ENCODE measurements at places on chromosomes 1 and 21.

DNA sequence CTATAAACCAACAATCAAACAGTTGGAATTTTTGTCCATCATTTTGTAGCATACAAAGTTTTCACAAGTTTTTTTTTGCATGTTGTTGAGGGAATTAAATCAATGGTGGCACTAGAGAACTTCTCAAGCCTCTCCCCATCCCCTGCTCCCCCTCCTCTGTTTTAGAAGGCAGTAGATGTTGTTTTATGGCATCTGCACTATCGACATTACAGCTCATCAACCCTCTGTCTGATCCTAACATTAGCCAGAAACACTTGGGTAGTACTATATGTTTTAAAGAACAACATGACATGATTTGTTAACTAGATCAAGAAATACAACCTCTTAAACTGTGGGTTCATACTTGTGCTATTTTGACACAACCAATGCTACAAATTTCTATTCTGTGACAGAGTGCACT, 306.5 kb upstream of the NR5A2 start:
- DNase-seq: no peak

DNA sequence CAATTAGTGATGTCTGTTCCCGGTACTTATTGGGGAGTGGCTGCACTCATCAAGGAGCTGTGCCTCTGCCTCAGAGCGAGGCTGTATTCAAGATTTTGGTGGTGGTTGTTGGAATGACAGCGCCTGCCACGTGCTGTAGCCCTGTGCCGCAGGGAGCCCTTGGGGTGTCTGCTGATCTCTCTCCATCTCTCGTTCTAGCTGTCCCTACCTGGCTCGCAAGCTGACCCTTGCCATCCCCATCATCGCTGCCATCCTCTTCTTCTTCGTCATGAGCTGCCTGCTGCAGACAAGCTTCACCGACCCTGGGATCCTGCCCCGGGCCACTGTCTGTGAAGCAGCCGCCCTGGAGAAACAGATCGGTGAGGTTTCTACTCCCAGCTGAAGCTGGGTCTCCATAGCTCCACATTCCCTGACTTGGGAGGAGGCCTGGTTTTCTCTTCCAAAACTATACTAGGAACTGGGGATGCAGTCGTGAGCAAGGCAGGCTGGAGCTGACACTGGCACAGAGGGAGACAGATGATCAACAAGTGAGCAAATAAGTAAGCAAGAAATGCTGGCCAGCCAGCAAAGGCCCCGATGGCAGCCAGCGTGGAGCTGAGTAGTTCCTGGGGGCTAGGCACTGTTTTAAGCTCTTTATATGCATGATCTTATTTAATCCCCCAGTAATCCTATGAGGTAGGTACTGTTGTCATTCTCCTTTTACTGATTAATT, 5.9 kb downstream of the ZDHHC18 start:
- no peak for DNase-seq

GRCh38 chr21:38438462-38438893, 59.8 kb downstream of the ERG start:
- no peak for DNase-seq

DNA sequence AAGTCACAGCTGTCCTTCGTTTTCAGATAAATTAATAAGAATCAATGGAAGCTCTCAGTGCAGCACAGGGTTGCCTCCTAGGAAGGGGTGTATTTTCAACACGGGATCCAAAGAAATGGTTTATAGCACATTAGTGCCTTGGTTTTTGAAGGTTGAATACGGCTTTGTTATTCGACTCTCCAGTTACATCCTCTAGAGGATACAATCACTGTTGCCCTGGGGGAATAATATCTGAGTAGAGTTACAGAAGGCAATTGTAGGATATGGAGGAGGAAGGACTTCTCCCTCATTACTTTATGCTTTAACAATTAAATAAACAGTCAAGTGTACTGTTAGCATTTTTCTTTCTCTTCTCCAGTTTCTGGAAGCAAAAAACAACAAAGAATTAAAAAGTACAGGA, 14.3 kb upstream of the ZNF326 start:
- no peak for DNase-seq

GRCh38 chr1:95954585-95954984, 720.6 kb downstream of the RWDD3 start:
- no peak for DNase-seq

DNA sequence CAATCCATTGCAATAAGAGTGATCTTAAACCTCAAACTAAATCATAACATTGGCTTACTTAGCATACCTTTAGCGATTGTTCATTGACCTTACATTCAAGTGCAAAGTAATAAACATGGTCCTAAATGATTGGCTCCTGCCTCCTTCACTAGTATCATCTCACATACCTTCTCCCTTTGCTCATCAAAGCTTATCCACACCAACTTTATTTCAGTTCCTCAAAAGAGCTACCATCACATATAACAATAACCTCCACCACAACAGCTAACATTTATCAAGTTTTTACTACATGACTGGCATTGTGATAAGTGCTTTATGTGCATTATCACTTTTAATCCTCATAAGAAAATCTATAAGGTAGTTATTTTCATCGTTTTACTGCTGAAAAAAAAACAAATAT, 198.8 kb downstream of the COL24A1 start:
- no peak for DNase-seq

DNA sequence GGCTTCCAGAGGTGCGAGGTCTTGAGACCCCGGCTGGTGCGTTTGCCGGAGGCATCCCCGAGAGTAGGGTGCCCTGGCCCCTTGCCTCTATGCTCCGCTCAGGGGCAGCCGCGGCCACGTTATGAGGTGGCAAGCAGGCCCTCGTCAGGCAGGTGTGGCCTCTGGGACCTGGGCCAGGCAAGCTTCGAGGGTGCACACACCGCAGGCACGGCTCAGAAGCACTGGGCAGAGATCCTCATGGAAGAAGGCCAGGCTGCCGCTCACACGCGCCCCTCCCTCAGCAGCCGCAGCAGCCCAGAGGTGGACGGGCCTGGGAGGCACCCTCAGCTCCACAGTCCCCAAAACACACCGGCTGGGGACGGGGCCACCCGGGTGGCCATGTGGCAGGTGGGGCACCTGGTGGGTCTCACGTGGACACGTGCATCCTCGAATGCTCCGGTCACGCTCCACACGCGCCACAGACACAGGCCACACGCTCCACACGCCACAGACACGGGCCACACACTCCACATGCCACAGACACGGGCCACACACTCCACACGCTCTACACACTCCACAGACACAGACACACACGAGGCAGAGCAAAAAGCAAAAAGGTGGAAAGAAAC, 6.5 kb downstream of the SDF4 start:
- DNase-seq: no peak

GRCh38 chr1:221865808-221866207, 123.9 kb upstream of the DUSP10 start:
- no peak for DNase-seq

- DNase-seq: no peak
These were observed 461.4 kb downstream of the SIPA1L2 start for GRCh38 chr1:232168508-232168907.

GRCh38 chr1:46812065-46812963, 13.5 kb downstream of the CYP4B1 start:
- no peak for DNase-seq

- no peak for DNase-seq
These were observed 7.5 kb downstream of the LRRC8C start for GRCh38 chr1:89640440-89640839.

DNA sequence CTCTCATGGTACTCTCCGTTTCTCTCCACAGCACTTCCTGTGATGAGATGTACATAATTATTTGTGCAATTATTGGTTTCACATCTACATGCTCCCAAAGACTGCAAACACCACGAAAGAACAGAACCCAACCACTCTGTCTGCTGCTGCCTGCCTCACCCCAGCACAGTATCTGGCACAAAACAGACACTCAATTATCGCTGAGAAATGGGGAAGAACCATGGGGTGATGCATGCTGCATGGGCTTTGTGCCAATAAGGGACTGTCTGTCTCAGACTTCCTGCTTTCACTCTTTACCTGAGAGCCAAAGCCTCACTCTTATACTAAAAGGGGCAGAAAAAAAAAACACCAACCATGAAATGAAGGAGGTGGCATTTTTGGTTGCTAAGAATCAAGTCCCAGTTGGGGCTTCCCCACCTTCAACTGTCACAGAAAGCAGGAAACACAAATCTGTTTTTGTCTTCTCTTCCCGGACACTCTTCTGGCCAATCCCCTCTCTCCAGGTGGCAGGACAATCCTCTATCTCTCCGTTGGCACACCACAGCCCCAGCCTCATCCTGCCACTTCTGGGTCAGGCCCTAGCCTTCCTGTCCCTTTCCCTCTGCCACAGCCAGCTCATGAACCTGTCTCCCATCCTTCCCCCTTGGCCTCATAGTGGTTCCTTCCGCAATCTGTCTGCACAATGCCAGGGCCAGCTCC, 82.0 kb downstream of the TGFBR3 start:
- no peak for DNase-seq

DNA sequence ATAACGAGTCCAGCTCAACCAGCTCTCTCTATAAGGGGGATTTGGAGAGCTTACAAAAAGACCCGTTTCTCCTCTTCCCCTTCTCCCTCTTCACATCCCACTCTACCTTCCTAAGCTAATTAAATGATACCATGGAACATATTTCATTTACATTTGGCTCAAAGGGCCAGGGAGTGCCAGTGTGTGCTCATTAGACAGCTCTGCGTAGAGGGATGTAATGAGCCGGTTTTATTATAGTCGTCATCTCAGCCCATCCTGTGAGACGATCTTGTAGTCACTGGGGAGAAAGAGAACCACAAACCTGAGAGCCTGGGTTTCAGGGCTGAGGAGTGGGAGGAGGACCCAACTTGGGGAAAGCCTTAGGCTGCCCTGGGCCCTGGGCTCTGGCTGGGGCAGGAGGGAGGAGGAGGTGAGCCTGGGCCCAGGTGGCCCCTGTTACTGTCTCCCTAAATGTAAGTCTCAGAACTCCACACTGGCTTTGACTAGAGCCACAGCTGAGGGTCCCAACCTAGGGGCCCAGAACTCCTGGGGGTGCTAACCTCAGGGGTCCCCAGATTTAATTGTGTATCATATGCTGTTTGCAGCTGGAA, 354.6 kb downstream of the MATN1 start:
- DNase-seq: no peak

- no peak for DNase-seq
These were observed 186.8 kb upstream of the C1orf174 start for GRCh38 chr1:4086921-4087320.

DNA sequence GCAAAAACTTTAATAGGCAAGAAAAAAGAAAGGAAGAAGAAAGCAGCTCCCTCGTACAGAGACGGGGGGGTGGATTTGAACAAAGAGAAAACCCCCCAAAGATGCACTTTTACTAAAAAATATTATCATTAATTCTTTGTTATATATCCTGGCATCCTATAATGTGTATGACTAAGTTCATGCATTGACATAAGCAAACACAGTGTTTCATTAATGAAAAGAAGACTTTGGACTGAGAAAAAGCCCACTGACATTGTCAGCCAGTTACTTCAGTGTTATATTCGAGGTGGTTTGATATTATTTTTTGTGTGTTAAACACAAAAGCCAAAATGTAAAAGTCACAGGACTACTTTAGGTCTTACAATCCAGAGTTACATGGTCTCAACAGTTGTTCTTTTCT, 110.1 kb upstream of the DPYD start:
- DNase-seq: no peak

DNA sequence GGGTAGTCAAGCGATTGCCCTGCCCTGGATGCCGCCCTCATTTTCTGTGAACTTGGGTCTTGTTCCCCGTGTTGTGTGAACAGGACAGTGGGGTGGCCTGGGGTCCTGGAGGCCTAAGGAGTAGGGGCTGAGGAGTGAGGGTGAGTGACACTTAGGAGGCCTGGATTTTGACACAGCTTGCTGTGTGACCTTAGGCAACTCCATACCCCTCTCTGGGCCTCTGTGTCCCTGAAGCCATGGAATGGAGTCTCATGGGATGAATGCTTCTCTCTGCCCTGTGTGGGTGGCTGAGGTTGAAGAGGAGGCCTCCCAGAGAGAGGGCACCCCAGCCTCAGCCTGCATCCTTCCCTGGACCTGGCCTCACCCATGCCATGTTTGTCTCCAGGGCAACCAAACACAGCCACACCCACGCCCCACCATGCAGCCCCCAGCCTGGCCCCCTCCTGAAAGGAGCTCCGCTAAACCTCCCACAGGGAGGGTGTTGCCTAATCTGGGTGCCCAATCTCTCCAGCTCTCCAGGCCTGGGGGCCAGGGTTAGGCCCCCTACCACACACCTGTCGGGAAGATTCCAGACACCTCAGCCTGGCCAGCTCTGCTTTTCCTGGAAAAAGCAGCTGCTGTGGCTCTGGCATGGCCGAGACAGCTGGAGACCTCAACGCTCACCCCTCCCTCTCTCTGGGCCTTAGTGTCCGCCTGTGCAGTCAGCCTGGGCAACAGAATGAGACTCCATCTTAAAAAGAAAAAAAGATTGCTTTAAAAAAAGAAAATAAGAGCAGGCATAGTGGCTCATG, 9.9 kb downstream of the MYOM3 start:
- DNase-seq: no peak

DNA sequence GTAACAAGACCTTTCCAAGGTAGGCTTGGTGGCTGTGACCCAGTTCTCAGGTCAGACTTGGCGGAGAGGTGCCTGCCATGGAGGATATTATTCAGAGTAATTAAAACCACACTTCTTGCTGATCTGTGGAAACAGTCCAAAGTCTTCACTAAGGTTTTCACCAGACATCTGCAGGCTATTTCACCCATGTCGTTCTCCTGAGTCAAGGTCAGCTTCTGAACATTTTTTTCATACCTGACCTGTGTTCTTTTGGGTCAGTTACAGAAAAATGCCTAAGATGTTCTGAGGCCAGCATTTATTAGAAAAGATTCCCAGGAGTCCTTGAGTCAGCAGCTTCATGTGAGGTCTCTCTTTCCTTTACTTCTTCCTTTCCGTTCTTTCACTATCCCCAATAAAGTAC, 54.9 kb downstream of the RGL1 start:
- DNase-seq: no peak

DNA sequence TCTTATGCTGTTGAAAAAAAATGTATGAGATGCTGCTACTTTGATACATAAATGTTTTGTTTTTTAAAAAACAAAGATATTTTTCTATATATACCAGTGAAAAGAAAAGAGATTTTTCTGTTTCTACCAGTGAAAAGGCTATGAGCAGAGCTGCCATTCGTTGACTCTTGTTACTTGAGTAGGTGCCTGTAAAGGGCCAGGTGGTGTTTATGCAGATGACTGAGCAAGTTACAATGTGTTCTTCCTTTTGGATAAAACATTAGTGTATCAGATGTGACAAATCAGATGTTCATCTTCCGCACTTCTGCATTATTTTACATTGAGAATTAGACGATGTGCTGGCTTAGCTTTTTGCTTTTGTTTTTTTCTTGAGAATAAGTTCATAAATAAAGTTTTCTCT, 45.4 kb downstream of the BARHL2 start:
- no peak for DNase-seq

All from substantia nigra (tissue), 51 donors.